ENCODE measurements at places on chromosomes 5 and 9.

DNA sequence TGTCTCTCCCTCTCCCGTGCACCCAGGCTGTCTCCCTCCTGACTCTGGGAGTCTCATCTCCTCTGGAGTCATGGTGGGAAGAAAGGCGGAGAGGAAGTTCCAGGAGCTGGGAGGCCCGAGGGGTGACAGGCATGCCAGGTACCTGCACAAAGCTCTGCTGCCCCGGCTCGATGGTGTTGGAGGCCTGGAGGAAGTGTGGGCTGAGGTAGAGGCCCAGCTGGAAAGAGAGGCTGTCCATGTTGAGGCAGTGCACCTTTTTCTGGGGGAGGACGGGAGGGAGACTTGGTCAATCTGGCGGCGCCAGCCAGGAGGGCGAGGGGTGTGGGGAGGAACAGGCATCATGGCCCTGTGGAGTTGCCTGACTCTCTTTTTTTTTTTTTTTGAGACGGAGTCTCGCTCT is 15.9 kb downstream of the FPGS start:
- no peak for DNase-seq

DNA sequence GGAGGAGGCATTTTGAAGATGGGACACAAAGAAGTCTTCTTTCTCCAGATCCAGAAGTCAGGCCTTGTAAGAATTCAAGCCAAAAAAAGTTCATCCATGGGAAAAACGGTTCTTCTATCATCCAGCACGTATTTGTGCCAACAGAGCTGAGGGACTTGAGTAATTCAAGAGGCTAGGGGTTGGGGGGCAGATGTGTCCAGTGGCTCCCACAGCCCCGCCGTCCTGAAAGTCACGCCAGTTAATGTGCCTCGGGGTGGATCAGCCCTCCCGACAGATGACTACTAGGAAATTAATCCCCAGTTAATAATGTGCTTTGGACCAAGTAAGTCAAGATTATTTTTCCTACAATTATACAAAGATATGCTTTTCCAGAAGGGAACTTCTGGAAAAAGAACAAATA is 23.4 kb downstream of the NREP start:
- DNase-seq: no peak

GRCh38 chr5:95048628-95049027 is 236.3 kb downstream of the MCTP1 start:
- no peak for DNase-seq

GRCh38 chr9:106468431-106468830 is 394.5 kb upstream of the ZNF462 start:
- DNase-seq: no peak

- no peak for DNase-seq
These were observed 69.7 kb downstream of the ZNF618 start for GRCh38 chr9:113945784-113946183.

DNA sequence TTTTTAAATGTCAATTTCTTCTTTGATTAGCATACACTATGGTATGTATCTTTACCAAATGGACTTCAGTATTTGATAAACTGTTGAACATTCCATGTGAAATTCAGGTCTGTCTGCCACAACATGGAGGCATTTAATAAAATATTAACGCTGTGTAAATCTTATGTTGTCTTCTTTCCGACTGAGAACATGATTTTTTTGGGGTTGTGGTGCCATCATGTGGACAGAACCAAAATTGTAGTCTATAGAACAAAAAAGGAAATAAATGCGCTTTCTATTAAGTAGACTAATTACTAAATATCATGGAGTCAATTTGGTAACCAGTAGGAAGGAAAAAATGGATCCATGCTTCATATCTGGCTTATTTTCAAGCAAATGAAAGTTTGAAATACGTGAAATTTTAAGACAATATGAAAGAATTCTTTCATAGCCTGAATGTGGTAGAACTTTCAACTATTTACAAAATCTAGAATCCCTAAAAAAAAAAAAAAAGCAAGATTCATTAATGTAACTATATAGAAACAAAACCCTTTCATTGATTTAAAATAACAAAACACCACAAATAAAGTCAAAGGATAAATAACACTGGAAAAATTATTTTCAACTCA is 2.8 kb upstream of the PLK2 start:
- no peak for DNase-seq

- no peak for DNase-seq
These were observed 39.9 kb upstream of the GRIN3A start for GRCh38 chr9:101778332-101778731.

- no peak for DNase-seq
These were observed 126.0 kb downstream of the MLLT3 start for GRCh38 chr9:20496328-20496727.

Measured in stimulated activated CD8-positive, alpha-beta memory T cell treated with anti-CD3 and anti-CD28 coated beads, Interleukin-12 subunit alpha, Interleukin-12 subunit beta, amount 100 ng/mL, for 1 hour (primary cell).